NCI-H526 treated with DMSO at 0.1 percent for 48 hours (cell line): ENCODE measurements at places on chromosomes 16 and 17.

GRCh38 chr17:17326275-17326875, 23.2 kb downstream of the NT5M start:
- DNase-seq = no peak

DNA sequence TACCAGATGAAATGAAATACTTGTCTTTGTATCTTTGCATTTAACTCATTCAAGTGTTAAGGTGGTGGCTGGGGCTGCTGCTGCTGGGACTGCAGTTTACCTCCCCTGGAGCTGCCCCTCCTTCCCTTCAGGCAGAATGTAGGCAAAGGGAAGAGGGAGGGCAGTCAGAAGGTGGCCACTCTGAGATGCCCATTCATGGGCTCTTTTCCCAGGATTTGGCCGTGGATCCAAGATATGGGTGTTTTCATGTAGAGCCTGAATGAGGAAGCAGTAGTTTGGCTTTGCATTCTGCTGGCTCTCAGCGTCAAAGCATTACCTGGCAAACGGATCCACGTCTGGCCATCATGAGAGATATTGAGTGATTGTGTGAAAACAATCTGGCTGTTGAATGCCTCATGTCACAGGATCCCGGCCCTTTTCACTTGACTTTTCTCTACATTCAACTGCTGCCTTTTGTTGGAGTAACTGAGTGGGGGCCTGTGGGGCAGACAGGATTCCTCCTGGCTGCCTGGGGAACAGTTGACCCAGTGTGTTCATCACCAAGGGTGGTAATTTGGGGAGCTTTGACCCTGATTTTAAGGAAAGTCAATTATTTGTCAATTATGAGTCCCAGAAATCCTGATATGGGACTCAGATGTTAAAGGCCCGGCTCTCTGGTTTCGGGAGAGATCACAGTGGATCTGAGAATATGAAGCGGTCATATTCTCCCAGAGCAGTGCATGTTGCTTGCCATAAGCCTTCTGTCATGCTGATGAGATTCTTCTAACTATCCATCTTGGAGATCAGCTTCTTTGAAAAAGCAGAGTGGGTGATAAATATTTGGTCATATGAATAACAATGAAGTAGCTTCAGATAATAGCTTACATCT, 236.8 kb downstream of the IRX3 start:
- DNase-seq = no peak

GRCh38 chr16:29757950-29758466, 12.2 kb upstream of the C16orf54 start:
- DNase-seq = no peak

DNA sequence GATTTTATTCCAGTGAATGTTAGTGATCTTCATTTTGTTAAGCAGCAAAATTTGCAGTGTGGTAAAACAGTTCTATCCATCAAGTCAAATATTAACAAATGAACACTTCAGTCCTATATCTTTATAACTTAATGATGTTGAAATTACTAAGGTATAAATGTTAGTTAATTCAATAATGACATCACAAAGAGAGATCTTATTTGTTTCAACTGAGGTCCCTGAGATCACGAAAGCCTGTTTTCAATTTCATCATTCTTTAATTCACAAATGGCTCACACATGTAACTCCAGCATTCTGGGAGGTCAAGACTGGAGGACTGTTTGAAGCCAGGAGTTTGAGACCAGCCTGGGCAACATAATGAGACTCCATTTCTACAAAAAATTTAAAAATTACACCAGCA, 13.9 kb downstream of the SMURF2 start:
- DNase-seq = no peak
